ENCODE measurements at places on chromosomes 5 and 9. TPM values are rescaled to one million over a fixed set of nuclear protein-coding genes. Genes with fewer than 3 reads are reported as not detected.
A peak's percentile ranks its signal among the peaks of the same experiment; 100 is the strongest.

CDX1 gene
- 0.31 TPM for total RNA-seq

PRLR gene
- 5.7 TPM for total RNA-seq

DAB2 gene
- total RNA-seq, result 43.9 TPM

RASEF gene
- total RNA-seq, result 14.1 TPM

WDR38 gene
- not detected for total RNA-seq

SSNA1 gene
- 52.5 TPM for total RNA-seq

ZNF622 gene
- total RNA-seq, result 28.5 TPM

LOX gene
- 0.19 TPM for total RNA-seq

GABRP gene
- total RNA-seq, result 3.1 TPM

GRCh38 chr9:98724810-98725530 is 16.2 kb upstream of the GABBR2 start:
- DNase-seq, result no peak

DNA sequence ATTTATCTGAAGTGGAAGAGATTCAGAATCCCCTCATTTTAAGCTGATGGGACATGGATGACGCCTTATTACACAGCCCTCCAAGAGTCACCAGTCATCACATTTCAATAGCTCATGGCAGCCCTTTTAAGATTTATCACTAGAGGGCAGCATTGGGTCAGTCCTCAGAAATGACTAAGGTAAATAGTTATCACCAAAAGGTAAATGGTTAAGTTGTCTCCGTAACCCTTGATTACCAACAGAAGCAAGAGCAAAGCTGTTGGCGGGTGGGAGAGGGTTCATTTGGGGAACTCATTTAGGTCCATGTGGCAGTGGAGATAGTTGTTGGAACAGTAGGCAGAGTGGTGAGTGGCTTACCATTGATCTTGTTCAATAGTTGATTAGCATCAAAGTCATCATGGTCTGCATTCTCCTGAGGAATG is 12.0 kb upstream of the C9 start:
- DNase-seq, result no peak

DNA sequence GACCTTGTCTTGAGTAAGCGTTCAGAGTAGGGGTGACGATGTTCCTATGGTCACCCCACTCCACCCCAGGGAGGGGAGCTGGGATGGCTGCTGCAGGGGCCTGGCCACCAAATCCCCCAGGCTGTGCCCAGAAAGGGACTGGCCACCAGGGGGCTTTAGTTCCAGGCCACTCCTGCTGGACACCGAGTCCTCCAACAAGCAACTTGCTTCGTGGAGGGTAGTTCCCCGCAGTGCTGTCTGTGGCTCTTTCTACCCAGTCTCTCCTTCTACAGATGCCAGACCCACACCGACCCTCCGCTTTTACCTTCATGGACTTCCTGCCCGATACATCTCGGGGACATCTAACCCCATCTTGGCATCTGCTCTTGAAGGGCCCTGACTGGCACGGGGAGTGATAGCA is 35.7 kb upstream of the GABRP start:
- peak; percentile 48 for DNase-seq

DNA sequence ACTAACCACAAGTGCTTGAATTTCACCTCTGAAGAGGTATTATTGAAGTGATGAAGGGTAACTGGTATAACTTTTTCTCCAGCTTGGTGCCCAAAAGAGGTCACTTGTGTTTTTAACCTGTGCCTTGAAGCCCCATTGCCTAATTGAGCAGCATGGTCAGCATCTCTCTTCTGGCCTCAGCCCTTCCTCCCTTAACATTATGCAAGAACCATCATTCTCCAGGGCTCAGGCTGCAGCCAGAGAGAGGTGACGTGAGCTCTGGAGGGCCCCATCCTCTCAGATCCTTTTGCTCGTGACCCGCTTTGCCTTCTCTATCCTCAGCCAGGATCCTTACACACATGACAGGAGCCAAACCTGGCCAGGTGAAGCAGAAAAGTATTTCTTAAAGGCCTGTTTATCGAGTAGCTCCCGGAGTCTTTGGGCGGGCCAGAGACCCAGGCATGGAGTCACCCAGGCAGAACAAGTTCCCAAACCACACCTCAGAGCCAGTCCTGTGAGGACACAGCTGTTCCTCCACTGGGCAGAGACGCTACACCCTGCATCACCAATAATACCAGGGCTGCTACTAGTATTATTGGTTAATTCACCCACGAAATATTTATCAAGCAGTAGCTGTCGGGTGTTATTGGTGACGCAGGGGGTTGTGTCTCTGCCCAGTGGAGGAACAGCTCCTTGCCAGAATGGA is 29.6 kb upstream of the BOD1 start:
- no peak for DNase-seq

GRCh38 chr9:37953775-37954437 is 50.0 kb upstream of the SLC25A51 start:
- DNase-seq, result no peak

DNA sequence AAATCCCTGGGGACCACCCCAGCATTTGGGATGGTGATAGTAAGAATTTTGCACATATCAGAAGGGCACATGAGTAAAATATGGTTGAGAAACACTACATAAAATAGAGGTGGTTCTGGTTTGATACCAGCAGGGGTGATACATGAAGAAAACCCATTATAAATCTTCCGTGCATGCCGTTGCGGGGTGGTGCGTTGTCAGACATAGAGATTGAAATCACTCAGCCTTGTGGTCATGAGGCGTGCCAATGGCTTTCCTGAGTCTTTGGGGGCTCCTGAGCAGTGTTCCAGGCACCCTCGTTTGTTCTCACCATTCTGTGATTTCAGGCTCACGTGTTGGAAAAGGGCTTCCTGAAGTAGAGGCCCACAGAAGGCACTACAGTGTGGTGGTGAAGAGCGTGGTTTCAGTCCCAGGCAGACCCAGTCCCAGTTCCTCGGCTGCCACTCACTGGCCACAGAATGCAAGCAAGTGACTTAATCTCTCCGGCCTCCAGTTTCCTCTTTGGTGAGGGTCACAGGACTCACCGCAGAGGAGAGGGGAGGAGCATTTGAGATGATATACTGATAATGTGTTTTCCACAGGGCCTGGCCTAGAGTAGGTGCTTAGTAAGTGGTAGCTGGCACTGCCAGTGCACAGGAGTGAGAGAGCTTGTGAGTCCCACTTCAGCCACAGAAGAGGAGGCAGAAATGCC is 20.5 kb upstream of the GLRX start:
- no peak for DNase-seq

DNA sequence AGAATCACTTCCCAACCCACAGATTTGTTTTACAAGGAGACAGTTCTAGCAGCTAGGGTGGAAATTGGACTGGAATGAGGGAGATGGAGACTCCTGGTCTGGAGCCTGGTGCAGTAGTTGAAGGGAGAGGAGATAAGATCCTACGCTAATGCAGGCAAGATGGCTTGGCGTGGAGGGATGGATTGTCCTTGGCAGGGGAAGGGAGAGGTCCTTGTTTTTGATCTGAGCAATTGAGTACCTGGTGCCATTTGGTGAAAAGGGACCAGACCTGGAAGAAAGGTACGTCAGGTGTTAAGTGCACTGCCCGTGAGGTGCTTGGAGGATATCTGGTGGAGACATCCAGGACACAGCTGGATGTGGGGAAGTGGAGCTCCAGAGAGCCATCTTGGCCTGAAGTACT is 35.7 kb downstream of the ANGPTL2 start:
- no peak for DNase-seq

- no peak for DNase-seq
Observed at GRCh38 chr9:69379270-69379982, 54.4 kb downstream of the ENTREP1 start.

DNA sequence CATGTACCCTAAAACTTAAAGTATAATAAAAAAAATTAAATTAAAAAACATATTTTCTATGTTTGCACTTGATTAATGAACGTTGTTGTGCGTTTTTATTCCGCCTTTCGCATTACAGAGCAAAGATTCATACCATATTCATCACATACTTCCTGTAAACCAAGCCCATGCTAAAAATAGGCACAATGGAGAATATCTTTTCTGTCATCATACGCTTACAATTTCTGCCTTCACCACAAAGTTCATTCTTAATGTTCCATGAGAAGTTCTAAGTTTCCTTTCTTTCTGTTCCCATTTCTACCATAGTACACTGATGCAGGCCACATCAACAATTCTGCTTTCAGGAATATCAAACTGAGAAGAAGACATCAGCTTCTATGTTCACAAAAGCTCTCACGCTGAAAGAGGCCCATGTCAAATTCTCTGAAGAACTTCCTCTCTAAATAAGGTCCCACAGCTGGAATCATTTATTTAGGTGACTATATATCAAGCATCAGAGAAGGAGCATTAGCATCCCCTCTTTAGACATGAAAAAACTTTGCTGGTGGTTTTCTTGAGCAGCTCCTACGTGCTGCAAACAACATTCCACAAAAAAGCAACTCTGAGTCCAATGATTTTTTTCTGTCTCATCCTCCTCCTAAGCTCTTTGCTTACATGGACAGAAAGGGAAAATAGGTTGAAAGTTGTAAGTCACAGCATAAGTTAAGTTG is 456.4 kb downstream of the CDH10 start:
- DNase-seq, result no peak

DNA sequence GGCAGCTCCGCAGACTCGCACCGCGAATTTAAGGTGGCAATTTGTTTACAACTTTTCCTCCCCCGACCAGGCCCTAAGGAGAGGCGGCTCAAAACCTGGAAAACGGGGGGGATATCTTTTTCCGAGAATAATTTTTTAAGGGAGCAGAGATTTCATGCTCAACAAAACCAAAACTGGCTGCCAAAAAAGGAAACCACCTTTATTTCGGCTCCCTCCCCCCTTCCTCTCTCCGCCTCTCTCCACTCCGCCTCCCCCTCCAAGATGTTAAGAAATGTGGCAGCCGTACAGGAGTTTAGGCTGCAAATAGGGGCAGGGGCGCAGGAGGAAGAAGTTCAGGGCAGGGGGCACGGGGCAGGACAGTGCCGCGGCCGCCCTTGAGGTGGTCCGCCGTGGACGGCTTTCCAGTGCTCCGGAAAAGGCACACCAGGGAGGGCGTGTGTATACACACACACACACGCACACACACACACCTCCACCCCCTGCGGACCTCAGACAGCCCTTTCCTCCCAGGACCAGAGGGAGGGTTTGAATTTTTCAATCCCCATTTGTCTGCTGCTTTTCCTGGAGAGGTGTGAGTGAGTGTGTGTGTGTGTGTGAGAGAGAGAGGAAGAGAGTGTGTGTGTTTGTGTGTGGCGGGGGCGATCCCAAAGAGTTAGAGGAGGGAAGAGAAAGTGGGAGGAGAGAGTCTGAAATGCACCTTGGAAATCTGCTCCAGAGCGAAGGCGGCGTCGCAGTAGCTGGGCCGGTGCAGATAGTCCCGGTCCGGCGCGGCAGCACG is 9.1 kb downstream of the PTCH1 start:
- no peak for DNase-seq

DNA sequence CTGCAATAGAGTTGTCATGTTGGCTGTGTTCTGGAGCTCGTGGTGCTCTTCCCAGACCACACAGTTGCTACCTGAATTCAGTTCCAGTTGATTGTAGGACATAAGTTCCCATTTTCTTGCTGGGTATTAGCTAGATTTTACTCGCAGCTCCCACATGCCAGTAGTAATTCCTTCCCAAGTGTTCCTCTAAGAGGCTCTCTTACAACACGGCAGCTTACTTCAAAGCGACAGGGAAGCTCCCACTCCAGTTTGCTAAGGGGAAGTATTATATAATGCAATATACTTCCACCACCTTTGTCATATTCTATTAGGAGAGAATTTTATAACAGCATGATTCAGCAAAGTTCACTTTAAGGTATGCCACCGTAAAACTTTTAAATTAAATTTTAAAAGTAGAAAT is 623.0 kb downstream of the SLCO4C1 start:
- no peak for DNase-seq

DNA sequence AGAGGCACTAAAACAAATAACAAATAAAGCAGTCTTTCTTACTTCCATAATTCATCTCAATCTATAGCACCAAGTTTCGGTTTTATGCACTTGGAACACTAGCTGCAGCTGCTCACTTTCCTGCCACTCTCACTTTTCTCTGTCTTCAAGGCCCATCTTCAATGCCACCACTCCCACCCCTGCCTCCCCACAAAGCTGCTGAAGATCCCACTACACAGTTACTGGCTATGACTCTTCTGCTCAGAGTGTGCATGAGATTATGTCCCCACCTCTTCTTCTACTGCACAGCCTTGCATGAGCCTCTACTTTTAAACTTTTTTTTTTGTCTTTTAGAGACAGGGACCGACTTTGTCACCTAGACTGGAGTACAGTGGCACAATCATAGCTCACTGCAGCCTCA is 77.4 kb downstream of the SAXO1 start:
- no peak for DNase-seq

DNA sequence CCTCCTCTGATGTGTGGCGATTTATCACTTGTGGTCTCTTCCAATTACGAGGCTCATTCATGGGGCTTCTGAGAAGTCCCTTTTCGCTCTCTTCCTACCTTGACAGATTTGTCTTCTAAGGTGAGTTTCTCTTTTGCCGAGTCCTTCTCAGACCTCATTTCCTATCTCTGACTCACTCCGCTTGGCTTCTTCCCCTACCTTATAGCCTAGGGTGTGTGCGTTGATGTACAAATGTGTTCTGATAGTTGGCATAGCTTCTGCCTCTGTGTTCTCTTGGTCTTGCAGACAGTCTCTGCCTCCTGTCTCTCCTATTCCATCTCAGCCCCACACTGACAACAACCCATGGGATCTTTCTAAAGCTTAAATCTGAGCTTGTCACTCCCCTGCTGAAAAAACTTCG is 56.9 kb upstream of the SHB start:
- no peak for DNase-seq

DNA sequence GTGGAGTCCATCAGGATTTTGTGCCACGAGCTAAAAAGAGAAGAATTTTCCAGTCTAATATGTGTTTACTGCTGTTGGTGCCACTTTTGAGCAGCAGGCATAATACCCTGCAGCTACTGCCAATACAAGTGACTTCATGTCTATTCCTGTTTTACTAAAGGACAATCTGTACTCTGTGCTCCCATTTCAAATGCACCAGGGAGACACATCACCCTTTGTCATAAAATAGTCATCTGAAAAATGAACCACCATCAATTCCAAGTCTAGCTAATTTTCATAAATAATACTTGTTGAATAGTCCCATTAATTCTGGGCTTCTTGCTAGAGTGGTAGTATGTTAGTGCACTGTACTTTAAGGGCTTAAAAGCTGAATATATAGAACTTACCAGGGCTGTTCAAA is 8.9 kb upstream of the PKD2L2 start:
- DNase-seq, result no peak

- no peak for DNase-seq
Observed at GRCh38 chr5:96329886-96330529, 103.0 kb downstream of the PCSK1 start.
